A549 treated with GW870086 at 1 μM for 4 hours (cell line): ENCODE measurements at places on chromosomes 2 and 18. TPM values are rescaled to one million over a fixed set of nuclear protein-coding genes. Genes with fewer than 3 reads are reported as not detected.

The CRACDL gene
- total RNA-seq = 3.2 to 4.4 TPM (median 3.2 TPM) in 5 replicates

The CELF4 gene
- not detected in 5 replicates for total RNA-seq

The CTNNA2 gene
- 0.14 to 1.5 TPM (median 0.20 TPM) in 5 replicates for total RNA-seq

The HOXD13 gene
- 0.16 to 0.35 TPM (median 0.19 TPM) in 5 replicates for total RNA-seq

The PTPN18 gene
- total RNA-seq = 23.9 to 29.5 TPM (median 28.1 TPM) in 5 replicates
